Activated CD4-positive, alpha-beta T cell treated with anti-CD3 and anti-CD28 coated beads, Interleukin-2, amount 10 ng/mL, durations not matched to agents 24 days and 14 days (primary cell): ENCODE measurements at places on chromosomes 7 and 10. TPM values are rescaled to one million over a fixed set of nuclear protein-coding genes. Genes with fewer than 3 reads are reported as not detected.

Gene TRPV5
- not detected in 2 replicates for total RNA-seq

Gene ASAH2
- total RNA-seq = 4.6 and 5.2 TPM in 2 replicates

Gene KIAA1217
- total RNA-seq = 1.7 and 2.0 TPM in 2 replicates

Gene TFPI2
- total RNA-seq = not detected in 2 replicates

Gene FRMPD2
- total RNA-seq = not detected in 2 replicates

Gene MYPN
- not detected in 2 replicates for total RNA-seq

- no peak for DNase-seq
Observed at GRCh38 chr10:124875596-124875995, 66.3 kb upstream of the ZRANB1 start.

DNA sequence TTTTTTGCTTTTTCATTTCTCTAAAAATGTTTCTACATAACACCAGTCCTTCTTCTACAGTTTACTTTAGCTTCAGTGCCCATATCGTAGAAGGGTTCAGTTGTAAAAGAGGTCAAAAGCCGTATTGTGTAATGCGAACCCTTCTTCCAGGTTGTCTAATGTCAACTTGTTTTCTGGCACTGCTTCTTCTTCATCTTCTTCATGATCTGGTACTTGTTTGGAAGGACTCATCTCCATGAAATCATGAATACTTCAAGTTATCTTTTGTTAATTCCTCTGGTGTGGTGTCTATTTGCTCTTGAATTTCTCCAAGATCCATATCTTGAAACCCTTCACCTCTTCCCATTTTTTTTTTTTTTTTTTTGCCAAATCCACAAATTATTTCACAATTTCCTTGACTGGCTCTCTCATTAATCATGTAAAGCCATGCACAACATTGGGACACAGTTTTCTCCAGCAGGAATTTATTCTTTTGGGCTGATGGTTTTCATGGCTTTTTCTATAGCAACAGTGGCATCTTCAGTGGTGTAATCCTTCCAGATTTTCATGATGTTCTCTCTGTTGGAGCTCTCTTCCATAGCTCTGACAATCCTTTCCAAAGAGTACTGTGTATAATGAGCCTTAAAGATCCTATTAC lies 85.1 kb downstream of the CPED1 start:
- no peak for DNase-seq

- no peak for DNase-seq
Observed at GRCh38 chr10:121695731-121696464, 97.7 kb upstream of the FGFR2 start.

DNA sequence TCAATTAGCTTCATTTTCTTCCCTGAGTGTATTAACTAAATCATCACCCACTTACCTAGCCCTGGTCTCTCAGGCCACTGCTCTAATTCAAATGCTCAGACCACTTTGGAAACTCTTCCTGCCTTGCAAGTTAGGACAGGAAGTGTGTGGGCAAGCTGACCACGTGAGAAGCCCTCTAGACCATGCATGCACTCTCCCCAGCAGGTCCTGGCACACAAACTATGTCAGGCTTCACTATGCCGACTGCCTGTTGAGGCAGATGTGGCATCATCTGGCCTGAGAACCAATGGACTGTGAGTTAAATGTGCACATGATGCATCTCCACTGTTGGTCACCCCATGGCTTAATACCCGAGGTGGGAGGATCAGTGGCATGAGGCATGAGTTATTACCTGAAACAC lies 439.6 kb downstream of the GRID1 start:
- peak; percentile 32 for DNase-seq

- no peak for DNase-seq
Observed at GRCh38 chr10:7027913-7028808, 382.7 kb downstream of the SFMBT2 start.

DNA sequence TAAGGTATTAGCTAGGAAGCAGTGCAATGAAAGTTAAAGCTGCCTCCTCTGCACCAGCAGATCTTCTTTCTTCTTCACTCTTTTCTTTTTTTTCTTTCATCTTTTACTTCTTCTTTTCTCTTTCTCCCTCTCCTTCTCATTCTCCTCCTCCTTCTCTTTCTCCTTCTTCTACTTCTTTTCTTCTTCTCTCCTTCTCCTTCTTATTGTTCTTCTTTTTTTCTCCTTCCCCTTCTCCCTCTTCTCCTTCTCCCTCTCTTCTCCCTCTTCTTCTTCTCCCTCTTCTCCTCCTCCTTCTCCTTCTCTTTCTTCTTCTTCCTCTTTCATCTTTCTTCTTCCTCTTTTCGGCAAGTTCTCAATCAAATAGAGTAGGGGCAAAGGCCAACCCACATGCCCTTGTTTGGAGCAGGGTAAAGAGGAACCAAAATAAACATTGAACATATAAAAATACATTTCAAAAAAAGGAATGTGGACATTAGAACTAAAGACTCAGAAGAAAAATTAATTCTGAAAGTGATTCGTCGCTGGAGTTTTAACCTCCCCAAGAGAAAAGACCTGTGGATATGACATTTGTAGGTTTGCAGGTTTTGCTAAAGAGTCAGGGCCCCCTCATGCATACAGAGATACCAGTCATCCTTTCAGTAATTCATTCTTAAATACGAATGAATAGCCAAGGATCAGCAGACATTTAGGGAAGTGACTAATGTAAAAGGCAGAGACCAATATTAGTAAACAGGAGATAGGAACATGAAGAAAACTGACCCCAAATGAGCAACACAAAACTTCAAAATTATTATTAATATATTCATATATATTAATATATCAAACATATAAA lies 93.0 kb upstream of the RSU1 start:
- no peak for DNase-seq

GRCh38 chr7:27254625-27255024 lies 12.0 kb downstream of the EVX1 start:
- no peak for DNase-seq

DNA sequence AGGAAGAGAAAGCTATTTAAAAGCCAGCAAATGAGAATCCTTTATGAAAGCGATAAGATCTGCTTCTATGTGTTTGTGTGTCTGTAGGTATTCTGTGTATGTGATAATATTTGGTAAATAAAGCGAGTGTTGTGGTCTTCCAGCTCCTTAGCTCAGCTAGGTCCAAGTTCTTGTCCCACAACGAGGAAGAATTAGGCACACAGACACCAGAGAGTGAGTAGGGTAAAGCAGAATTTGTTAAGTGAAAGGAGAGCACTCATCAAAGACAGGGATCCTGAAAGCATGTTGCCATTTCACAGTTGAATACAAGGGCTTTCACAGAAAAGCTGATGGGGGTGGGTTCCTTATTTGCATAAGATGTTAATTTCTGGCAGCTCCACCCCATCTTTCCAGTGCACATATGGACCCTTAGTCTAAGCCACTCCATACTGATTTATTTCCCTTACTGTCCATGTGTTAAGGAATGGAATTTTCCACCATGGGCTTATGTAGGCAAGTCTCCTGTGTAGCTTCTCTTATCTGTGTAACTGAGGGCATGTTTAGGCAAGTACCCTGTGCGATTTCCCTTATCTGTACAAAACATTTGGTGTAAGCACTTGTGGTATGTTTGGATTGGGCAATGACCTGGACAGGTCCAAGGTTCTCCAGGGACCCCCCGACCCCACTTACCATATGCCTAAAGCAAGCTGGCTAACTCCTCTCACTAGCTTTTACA lies 165.9 kb upstream of the VIPR2 start:
- no peak for DNase-seq

DNA sequence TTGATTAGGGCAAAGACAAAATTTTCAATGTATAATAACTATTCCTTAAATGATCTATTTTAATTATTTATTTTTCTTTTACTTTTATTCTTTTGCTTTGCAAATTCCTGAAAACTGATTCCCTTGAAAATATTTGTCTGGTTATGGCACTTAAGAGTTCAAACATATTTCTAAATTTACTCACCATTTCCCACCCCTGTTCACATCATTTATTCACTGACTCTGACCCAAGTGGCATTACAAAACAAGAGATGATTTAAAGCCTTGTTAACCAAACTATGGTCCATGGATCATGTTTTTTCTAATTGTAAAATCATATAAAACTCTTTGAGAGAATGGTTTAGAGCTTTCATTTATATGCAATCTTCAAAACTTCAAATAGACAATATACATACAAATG lies 1256.1 kb upstream of the LRRN3 start:
- DNase-seq = no peak
